ENCODE measurements at places on chromosomes 11 and 22.

DNA sequence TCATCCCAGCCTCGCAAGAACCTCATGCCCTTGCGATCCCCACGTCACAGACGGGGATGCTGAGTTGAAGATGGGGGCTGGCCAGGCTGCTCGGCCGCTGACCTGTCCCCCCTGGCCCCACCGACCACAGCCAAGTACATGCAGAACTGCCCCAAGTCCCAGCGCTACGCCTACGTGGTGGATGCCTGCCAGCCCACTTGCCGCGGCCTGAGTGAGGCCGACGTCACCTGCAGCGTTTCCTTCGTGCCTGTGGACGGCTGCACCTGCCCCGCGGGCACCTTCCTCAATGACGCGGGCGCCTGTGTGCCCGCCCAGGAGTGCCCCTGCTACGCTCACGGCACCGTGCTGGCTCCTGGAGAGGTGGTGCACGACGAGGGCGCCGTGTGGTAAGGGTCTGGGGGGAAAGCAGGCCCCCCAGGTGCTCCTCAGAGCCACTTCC, 10.0 kb downstream of the MUC5B start:
- DNase-seq = no peak

- no peak for DNase-seq
Observed at GRCh38 chr11:118156531-118157185, 4.0 kb upstream of the SCN4B start.

GRCh38 chr22:23128269-23129108, 13.3 kb downstream of the RSPH14 start:
- peak; percentile 83 for DNase-seq

DNA sequence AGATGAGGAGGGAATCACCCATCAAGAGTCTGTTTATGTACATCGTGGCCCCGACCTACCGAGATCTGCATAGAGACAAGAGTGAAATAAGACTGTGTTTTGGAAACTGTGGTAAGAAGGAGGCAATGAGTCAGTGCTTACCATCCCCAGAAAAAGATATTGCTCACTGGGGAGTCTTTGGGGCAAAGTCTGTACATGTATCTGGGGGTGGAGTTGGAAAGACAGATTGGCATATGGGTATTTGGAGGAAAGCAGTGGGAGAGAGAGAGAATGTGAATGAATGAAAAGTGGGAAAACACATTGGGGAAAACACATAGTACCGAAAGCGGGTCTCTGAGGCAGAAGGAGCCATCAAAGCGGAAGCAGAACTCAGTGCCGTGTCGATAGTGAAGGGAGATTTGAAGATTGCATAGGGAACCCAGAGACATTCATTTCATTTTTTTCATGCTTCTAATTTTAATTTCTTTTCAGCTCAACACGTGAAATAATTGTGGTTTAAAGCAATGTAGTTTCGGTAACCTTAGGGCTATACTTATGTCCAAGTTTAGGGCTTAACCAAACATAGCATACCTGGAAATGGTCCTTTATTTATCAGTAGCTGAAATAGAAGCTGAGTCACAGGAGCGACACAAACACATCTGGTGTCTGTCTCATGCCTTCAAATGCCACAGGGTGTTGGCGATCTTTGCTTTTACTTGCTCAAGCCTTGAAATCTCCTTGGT, 98.6 kb upstream of the CD44 start:
- no peak for DNase-seq

DNA sequence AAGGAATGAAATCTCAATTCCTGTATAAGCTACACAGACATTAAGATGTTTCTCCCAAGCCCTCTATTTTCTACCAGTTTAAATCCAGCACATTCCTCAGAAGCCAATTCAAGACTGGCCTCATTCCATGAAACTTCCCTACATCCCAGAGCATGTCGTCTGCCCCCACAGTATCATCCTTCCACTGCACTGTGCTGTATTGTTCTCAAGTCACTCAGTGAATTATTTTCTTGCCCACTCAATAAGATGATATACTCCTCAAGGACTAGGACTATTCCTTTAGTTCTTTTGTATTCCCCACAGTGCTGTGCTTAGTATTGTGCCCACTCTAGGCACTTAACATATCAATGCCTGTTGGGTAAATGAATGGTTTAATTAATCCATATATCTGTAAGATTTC, 203.1 kb upstream of the BLID start:
- no peak for DNase-seq

- DNase-seq = no peak
Observed at GRCh38 chr22:37519268-37520195, at the start of gene CARD10. TSS of gene CARD10 (minus strand) at chr22:37519415. CDS start at chr22:37519200, 215 bp downstream.

- DNase-seq = no peak
Observed at GRCh38 chr11:66388780-66389386, 17.3 kb upstream of the SLC29A2 start.

DNA sequence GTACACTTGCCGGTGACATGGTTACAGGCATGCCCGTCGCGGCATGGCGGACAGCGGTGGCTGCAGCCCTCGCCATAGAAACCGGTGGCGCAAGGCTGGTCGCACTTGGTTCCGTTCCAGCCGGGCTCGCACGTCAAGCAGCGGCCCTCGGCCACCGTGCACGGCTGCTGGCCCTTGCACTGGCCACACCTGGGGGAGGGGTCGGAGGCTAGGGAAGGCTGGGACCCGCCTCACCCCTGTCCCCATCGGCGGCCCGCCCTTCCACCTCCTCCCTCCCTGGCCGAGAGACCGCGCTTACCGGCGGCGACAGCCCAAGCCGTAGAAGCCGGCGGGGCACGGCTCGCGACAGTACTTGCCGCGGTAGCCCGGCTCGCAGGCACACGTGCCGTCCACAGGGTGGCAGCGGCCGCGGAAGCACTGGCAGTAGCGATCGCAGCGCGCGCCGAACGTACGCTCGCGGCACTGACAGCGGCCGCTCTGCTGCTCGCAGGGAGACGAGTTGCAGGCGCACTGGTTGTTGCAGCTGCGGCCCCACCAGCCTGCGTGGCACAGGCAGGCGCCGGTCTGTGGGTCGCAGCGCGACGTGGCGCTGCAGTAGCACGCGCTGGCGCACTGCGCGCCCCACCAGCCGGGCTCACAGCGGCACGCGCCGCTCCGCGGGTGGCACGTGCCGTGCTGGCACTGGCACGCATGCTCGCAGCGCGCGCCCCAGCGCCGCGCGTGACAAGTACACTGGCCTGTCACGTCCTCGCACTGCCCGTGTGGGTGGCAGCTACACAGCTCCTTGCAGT, 6.7 kb downstream of the SCARF2 start:
- peak; percentile 51 for DNase-seq

DNA sequence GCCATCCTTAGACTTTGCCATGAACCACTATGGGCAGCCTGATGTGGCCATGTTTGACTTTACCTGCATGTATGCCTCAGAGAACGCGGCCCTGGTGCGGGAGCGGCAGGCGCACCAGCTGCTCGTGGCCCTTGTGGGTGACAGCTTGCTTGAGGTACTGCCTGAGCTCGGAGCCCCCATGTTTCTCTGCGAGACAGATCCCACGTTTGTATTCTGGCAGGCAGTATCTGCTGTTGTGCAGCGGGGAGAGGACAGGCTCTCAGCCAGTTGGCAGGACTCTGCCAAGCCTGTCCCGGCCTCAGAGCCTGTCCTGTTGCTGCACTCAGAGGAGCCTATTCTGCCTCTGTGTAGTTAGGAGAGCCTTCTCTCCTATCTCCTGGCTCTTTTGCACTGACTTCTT, 109.9 kb downstream of the MICAL2 start:
- DNase-seq = peak; percentile 74

GRCh38 chr11:131300439-131300717, 70.0 kb upstream of the NTM start:
- no peak for DNase-seq

- no peak for DNase-seq
Observed at GRCh38 chr22:27877501-27877900, 41.6 kb downstream of the PITPNB start.

GRCh38 chr11:75342966-75343870, 8.2 kb downstream of the ARRB1 start:
- DNase-seq = no peak

DNA sequence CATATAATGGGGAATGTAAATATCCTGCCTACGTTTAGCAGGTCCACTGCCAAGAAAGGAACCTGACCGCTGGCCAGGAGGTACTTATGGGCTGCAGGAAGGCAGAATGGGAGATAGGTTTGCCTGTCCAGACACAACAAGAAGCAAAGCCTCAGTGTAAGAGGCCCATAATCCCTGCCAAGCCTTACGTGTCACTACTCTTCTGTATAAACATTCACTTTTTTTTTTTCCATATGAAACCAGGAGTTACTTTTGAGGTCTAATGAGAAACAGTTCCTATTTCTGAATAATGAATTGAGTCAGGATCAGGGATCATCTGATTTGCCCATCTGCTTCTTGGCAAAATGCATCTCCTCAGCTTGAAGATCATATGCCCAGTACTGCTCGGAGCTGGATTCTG, 230.2 kb downstream of the NTM start:
- DNase-seq = peak; percentile 60

- DNase-seq = peak; percentile 62
Observed at GRCh38 chr11:119832202-119832935, 103.4 kb upstream of the NECTIN1 start.

DNA sequence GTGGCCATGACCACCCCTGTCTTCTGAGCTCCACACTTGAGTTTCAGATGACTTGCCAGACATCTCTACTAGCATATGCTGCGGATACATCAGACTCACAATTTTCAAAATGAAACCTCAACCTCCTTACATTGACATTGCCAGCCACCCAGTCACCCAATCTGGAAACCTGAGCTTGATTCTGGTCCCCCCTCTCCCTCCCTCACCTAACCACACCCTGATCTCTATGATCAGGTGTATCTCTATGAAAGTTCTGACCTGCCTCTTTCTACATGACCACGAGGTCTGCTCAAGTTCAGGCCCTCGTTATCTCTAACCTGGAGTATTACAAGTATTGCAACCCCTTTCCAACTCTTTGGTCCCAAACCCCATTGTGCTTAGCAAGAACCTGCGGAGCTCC, 254.1 kb downstream of the KIRREL3 start:
- no peak for DNase-seq

- DNase-seq = no peak
Observed at GRCh38 chr22:30370641-30371230, 13.9 kb downstream of the CCDC157 start.

- DNase-seq = no peak
Observed at GRCh38 chr22:45720839-45721378, 49.3 kb downstream of the ATXN10 start.

GRCh38 chr11:69440876-69441275, 40.6 kb upstream of the LINC01488 start:
- DNase-seq = peak; percentile 7

DNA sequence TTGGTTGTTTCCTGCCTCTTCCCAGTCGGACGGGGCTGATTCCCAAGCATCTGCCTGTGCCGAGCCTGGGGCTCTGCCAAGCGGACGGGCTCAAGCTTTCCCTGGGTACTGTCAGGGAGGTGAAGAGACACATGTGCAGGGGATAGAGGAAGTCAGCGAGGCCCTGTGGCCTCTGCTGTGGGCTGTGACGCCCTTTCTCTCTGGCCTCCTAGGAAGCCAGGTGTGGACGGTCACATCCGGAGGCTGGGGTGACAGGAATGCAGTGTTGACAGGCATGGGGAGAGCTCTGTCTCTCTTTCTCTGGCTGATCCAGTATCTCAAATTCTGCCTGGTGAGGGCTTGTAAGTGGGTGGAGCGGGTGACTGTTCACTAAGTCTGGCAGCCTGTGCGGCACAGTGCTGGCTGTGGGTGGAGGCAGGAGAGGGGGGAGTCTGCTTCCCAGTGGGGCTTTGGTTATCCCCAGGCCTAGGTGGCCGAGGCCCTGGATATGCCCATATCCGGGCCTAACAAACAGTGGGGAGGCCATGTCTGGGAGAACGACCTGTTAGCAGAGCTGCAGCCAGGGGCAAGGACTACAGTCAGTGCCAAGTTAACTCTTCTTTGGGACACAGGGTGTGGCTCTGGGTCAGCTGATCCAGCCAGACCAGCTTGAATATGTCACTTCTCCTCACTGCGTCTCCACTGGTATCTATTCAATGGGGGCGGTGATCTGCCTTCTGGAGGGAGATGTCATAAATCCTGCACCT, 1.9 kb downstream of the KCTD17 start:
- DNase-seq = peak; percentile 34

- no peak for DNase-seq
Observed at GRCh38 chr11:18731441-18731840, 5.5 kb upstream of the IGSF22 start.

DNA sequence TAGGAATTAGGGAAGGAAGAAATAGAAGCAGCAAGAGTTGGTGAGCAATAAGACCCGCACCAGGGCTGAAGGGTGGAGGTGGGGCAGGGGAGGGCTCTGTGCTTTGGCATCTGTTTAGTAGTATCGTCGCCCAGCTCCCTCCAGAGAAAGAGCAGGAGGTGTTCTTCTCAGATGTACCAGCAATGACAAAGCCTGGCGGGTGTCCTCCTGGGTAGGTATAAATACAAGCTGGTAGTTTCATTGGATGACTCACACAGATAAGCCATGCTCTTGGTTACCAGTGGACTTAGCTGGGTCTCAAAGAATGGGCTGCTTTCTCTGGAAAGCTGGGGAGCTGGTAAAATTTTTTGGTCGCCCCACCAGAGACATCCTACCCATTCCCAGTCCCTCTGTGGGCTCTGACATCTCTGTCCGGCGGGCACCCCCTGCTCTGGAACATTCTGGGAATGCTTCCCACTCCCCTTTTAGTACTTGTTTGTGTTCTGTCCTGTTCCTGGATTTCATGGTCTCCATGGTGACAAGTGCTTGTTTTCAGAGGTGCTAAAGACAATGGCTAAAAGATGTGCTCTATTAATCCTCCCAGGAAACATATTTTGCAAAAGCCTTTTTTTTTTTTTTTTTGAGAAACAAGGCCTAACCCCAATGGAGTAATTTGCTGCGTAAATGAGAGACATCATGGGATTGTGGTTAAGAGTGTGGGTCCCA, 15.4 kb upstream of the TUBA8 start:
- DNase-seq = no peak

GRCh38 chr22:49704345-49705215, 123.1 kb downstream of the BRD1 start:
- DNase-seq = no peak

GRCh38 chr11:115892016-115892415, 387.8 kb upstream of the CADM1 start:
- no peak for DNase-seq

DNA sequence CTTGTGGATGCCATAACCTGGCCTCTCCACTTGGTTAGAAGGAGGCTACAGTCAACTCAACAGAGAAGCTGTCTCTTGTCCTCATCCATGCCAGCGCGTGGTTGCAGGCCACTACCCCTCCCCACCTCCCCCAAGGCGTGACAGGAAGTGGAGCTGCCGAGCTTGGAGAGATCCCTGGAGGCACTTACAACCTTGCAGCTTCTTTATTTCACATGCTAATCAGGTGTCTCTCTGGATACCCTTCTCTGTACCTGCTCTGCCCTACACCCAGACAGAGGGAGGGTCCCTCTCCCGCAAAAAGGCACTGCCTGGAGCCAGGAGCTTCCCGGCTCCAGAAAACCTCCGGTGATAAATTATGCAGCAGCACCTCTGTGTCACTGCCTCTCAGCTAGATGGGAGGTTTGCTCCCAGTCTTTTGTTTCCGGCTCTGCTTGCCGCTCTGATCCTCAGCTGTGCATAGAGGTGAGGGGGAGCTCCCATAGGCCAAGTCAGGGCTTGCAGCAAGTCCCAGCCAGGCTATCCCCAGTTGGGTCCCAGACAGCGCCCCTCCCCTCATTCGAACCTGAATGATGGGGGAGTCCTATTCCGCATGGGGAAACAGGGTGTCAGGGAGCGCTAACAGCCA, 5.7 kb downstream of the LRP4 start:
- no peak for DNase-seq

Measured in left hindlimb (tissue), 1 donor.